ENCODE measurements at places on chromosomes 16 and 17. TPM values are rescaled to one million over a fixed set of nuclear protein-coding genes. Genes with fewer than 3 reads are reported as not detected.

The IFI35 gene
- total RNA-seq, result 2.0 TPM

The AGRP gene
- total RNA-seq, result not detected

The CD68 gene
- not detected for total RNA-seq

The HCRT gene
- total RNA-seq, result not detected

The LRRC37A gene
- total RNA-seq, result 2.9 TPM

The AURKB gene
- total RNA-seq, result 160 TPM
